Caudate nucleus (tissue), 63 donors: ENCODE measurements at places on chromosomes 11 and 22.

GRCh38 chr11:28512143-28512756 is 404.1 kb downstream of the METTL15 start:
- no peak for DNase-seq

- DNase-seq, result no peak
These were observed 7.1 kb downstream of the DCHS1 start for GRCh38 chr11:6648501-6648900.

- DNase-seq, result no peak
These were observed 8.2 kb downstream of the CDC42EP1 start for GRCh38 chr22:37568448-37569008.

GRCh38 chr22:43187171-43188099 is 501 bp upstream of the TTLL12 start:
- DNase-seq, result peak; percentile 93

GRCh38 chr11:8567602-8568198 is 26.3 kb downstream of the STK33 start:
- DNase-seq, result no peak

GRCh38 chr22:42396621-42397331 is 35.4 kb downstream of the NFAM1 start:
- no peak for DNase-seq

GRCh38 chr11:130403271-130403804 is 25.1 kb downstream of the ADAMTS8 start:
- DNase-seq, result no peak

GRCh38 chr11:12512132-12512531 is 134.8 kb downstream of the PARVA start:
- no peak for DNase-seq

- DNase-seq, result no peak
These were observed 5.5 kb upstream of the SHISA8 start for GRCh38 chr22:41920271-41920976.

DNA sequence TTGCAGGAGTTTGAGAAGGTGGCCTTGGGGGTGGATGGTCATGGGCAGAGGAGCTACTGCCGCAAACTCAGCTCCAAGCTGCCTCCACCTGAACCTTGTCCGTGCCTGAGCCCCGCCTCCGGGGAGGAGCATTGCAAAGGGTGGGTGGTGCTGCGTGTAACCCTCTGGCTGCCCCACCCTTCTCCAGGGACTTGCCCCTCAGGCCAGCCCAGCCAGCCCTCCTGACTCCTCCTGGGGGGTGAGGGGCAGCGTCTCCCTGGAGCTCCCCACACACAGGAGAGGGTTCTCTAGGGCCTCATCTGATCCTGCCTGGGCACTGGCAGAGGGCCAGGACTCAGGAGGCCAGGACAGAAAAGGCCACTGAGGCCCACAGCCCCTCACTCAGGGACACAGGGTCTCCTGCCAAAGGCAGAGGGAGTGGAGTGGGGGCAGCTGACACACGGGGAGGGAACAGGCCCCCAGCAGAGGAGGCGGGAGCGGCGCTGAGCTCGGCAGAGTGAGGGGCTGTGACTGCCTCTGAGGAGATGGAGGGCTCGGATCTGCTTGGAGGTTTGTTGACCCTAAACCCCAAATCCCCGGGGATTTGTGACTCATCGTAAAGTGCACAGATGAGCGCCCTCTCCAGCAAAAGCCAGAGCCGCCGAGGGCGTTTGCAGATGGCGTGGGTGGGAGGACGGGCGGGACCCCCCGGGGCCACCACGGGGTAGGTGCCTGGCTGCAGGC is 12.8 kb downstream of the BRSK2 start:
- no peak for DNase-seq

- DNase-seq, result no peak
These were observed 77.2 kb downstream of the MORC2 start for GRCh38 chr22:30891443-30891755.

DNA sequence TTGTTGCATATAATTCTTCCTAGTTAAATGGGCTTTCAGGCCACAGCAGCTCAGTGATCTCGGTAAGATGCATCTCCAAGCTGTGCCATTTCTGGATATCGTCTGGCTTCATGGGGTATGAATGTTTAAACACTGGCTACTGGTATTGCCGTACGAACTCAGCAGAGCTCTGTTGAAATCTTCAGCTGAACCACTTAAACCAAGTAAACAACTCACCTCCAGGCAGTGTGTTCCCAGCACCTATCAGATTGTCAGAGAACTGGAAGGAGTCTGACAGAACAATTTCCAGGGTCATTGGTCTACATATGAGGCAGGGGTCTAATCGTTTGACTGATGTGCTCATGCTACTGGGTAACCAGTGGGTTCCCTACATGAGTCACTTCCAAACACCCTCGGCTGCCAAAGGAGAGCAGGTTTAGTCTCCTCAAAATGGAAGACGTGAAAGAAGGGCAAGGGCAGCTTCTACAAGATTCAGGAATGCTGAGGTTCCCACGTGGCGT is 93.2 kb upstream of the BMAL1 start:
- DNase-seq, result no peak

- no peak for DNase-seq
These were observed 747.9 kb downstream of the OPCML start for GRCh38 chr11:132784441-132784840.

- DNase-seq, result no peak
These were observed 2.4 kb downstream of the MOB2 start for GRCh38 chr11:1484061-1484671.

GRCh38 chr22:28002181-28002700 is 83.2 kb upstream of the PITPNB start:
- DNase-seq, result no peak

GRCh38 chr11:20103281-20103680 is 57.0 kb downstream of the DBX1 start:
- no peak for DNase-seq

DNA sequence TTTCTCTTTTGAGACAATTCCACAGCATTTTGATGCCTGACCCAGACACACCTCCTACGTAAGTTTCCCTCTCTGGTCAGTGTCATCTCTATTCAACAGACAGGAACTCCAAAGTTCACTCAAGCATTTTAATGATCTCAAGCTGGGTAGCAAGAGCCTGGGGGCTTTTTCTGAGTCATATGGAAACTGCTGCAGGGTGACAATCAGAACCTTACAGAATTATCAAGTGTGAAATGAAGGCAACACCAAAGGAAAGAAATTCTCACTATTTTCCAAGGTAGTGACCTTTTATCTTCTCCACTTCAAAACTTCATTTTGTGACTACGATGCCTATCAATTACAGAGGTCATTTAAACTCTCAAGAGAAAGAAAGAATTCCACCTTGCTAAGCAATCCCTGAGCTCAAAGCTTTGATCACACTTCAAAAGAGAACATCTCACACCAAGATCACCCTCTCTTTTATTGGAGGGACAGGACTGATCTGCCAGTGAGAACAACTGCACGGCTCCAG is 229.0 kb upstream of the ZC3H12C start:
- DNase-seq, result no peak

GRCh38 chr11:133718238-133718637 is 127.1 kb downstream of the SPATA19 start:
- no peak for DNase-seq

DNA sequence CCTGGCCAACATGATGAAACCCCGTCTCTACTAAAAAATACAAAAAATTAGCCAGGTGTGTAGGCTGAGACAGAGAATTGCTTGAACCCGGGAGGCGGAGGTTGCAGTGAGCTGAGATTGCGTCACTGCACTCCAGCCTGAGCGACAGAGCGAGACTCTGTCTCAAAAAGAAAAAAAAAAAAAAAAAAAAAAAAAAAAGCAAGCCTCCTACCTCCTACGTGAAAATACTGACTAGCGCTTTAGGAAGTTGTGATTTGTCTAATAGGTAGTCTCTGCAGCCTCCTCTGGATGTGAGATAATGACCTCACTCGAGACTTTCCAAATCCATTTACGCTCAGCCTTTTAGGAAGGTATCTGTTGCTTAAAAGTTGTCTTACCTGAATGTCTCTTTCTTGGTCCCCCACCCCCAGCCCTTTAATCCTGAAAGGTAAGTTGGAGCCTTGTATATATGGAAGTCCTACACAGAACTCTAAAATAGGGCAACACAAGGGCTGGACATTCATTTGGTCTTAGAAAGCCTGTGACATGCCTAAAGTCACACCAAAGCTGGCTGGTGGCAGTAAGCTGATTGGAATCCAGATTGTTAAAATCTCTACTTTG is 5.5 kb downstream of the SEPTIN3 start:
- DNase-seq, result no peak

- peak; percentile 97 for DNase-seq
These were observed 1.6 kb downstream of the FADS1 start for GRCh38 chr11:61814958-61815789.

- no peak for DNase-seq
These were observed 702 bp upstream of the KCNJ4 start for GRCh38 chr22:38455530-38456271.

DNA sequence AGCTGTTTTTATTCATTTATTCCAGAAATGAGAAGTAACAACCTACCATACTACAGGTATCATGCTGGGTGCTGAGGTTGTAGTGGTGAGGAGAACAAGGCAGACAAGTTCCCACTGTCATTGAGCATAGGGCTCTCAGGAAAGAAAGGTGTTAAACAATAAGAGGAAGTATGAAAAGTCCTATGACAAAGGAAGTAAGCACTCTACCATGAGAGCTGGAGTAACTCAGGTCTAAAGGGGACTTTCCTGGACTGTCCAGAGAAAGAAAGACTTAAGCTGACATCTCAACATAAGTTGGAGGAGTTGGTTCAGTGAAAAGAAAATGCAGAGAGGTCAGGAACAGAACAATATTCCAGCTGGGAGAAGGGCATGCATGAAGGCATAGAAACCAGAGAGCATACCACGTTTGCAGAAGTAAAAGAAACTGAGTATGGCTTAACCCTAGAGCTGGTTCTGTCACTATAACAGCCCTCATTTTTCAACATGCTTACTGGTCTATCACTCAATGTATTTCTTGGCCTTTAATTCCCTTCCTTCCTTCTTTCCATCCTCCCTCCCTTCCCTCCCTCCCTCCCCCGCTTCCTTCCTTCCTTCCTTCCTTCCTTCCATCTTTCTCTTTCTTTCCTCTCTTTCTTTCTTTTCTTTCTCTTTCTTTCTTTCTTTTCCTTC is 137.8 kb upstream of the BDNF start:
- DNase-seq, result no peak

- DNase-seq, result no peak
These were observed 638 bp upstream of the TENM4 start for GRCh38 chr11:79441461-79441875.

GRCh38 chr22:21898354-21898896 is 31.0 kb upstream of the MAPK1 start:
- DNase-seq, result no peak

DNA sequence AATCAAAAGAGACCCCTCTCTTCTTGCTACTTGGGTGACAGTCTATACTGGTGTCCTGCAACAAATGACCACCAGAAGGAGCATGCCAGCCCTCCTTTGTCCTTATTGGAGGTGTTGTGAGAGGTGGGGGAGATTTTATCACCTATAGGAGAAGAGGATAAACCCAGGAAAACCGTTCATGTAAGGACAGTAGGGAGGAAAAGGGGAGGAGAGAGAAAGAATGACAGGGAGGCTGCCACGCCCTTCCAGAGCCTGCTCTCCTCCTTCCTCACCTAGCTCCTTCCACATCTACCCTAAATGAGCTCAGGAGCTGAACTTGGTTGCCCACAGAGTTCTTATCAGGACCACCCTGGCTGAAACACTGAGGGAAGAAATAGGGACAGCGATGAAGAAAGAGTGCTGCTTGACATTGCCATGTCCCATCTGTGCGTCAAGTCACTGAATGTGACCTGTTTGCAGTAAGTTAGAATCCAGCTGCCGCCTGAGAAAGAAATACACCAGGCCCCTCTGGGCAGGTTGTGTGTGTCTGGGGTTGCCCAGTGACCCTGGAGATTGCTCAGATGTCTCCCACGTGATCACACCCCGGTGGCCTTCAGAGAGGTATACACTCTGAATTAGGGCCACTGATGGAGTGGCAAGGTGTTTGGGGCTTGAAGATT is 40.4 kb upstream of the ETS1 start:
- no peak for DNase-seq

DNA sequence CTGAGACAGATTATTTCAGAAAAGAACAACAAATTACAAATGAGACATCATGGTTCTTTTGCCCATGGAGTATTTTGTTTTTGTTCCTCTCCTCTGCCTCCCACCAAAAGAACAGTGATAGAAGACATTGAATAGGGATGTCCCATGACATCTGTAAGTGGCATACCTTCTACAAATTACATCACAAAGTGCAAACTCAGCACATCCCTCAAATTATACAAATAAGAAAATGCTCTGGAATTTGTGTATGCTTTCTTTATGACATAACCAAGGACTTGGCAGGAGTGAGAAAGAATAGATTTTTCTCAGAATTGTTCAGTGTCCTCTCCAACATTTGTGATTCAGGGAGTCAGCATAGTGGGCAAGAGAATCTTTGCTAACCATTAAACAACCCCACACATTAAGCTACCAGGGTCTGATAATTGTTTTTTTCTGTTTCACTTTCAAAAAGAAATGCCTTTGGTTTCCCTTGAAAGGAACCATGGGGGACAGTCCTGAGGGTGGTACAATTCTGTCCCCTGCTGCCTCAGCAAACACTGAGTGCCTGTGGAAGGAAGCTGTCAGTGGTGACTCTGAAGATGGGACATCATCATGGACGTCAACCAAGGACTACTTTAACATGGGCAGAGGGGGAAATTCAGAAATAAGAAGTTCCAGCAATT is 430.3 kb downstream of the AASDHPPT start:
- no peak for DNase-seq

GRCh38 chr11:72242141-72242540 is 1.8 kb downstream of the PHOX2A start:
- no peak for DNase-seq
